ENCODE measurements at places on chromosomes 4 and X.

DNA sequence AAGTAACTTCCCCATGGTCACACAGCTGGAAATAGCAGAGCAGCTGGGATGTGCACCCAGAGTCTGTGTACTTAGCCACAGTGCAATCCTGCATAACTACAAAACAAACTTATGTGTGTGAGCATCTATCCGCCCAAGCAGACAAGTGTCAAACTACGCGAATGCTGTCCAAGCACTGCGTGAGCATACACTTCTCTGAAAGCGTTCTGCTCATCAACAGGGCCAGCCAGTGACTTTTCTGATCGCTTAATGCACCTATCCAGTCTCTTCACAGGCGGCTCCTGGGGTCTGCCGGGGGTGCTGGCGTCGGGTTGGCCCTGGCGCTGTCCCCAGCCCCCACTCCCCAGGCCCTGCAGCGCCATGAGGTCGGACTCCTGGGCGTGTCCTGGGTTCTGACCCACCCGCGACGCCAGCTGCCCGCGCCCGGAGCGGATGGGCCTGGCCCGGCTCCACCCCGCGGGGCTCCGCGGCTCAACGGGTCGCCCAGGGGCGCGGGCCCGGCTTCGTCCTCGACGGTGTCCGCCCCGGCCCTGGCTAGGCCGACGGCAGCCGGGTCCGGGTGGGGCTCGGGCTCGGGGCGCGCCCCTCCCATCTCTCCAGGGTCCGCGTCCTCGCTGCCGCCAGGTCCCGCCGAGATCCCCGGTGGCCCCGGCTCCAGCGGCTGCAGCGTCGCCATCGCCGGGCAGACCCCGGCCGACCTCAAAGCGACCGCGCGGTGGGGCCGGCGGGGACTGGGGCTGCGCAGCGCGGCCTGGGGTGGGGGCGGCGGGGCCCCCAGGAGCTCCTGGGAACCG is 1.3 kb upstream of the ZNF141 start:
- DNase-seq: no peak

- no peak for DNase-seq
These were observed 33.7 kb downstream of the SH3RF1 start for GRCh38 chr4:169236873-169237626.

GRCh38 chr4:106502106-106502699 is 133.6 kb upstream of the GIMD1 start:
- DNase-seq: peak; percentile 1

DNA sequence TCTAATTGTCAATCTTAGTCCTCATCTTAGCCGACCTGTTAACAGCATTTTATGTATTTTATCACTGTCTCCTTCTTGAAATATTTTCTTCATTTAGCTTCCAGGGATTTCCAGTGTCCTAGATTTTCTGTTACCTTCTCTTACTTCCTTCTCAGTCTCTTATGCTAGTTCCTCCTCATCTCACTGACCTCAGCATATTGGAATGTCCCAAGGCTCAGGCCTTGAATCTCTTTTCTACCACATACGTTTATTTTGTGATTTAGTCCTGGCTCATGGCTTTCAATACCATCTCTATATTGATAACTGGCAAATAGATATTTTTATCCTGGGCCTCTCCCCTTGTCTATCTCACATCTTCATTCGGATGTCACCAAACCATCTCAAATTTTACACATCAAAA is 61.1 kb downstream of the IQCM start:
- no peak for DNase-seq

GRCh38 chr4:146134761-146135445 is 40.6 kb upstream of the LSM6 start:
- DNase-seq: no peak

DNA sequence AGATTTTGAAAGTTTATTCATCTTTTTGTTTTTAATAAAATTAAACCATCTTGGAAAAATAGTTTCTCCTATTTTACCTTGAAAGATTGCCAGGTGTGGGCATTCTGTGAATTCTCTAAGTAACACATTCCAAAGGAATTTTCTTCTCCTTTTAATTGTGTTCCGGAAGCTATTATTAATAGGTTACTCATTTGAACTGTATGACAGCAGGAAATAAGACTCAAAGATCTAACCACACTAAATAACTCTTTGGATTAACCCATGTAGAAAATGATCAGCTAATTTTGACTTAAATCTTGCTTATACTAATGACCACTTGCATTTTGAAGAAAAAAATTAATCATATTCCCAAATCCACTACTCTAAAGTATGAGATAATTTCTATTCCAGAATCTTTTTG is 17.6 kb upstream of the CCNI start:
- DNase-seq: no peak

DNA sequence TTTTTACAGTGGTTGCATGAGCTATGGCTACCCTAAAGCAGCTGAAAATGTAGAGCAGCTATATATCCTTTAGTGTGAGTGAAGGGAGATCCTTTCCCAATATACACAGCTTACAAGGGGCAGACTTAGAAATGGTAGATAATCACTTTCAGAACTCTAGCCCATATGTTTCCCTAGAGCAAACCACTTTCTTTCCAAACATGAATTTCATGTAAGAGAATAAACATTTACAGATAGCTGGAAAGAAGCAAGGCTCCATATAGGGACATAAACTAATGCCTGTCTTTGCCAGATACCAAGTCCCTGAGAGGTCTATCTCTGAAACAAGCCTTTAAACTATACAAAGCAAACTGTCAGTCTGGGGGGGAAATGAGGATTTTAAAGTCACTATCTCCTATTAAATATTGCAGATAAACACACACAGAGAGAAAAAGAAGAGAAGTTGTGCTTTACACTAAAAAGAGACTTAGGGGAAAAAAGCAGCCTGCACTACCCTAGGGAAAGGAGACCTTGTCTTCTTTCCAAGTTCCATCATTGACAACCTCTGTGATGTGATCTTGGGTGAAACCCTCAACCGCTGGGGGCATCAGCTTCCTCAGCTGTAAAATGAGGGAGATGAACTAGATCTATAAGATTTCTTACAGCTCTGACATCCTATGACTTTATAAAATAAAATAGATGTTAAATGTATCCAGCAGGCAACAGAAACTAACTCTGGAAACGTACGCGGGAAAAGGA is 73.6 kb downstream of the TMEM156 start:
- no peak for DNase-seq

DNA sequence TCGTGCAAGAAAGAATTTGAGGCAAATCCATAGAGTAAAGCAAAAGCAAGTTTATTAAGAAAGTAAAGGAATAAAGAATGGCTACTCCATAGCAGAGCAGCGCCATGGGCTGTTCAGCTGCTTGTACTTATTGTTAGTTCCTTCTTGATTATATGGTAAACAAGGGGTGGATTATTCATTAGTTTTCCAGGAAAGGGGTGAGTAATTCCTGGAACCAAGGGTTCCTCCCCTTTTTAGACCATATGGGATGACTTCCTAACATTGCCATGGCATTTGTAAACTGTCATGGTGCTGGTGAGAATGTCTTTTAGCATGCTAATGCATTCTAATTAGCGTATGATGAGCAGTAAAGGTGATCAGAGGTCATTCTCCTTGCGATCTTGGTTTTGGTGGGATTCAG is 23.5 kb upstream of the CEP135 start:
- no peak for DNase-seq
